Activated CD4-positive, alpha-beta T cell treated with anti-CD3 and anti-CD28 coated beads, Interleukin-2, amount 10 ng/mL, durations not matched to agents 7 days and 5 days (primary cell): ENCODE measurements at places on chromosomes 4 and X.

- no peak for DNase-seq
Measured at GRCh38 chr4:81366779-81367178, 104.9 kb downstream of the RASGEF1B start.

GRCh38 chr4:188903986-188904385 is 764.7 kb downstream of the TRIML1 start:
- DNase-seq, result no peak

DNA sequence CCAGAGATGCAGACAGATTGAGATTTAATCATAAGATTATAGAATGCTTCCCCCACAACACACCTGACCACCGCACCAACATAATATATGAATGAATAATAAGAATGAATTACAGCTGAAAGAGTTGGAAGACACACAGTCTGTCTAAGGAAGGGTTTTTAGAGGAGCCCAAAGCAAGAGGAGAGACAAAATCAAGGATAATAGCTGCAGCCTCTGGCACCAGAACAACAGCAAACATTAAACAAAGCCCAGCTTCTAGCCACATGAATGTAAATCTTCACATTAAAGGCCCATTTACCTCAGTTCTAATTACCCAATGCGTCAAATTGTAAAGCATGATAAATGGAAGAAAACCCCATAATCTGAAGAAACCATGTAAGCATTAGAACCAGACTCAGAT is 133.9 kb downstream of the SPCS3 start:
- no peak for DNase-seq

- no peak for DNase-seq
Measured at GRCh38 chrX:103524747-103525146, 5.5 kb upstream of the RAB40A start.

- no peak for DNase-seq
Measured at GRCh38 chrX:30212172-30212571, 3.2 kb upstream of the MAGEB2 start.

GRCh38 chr4:168666531-168666930 is 169.7 kb downstream of the PALLD start:
- no peak for DNase-seq

- no peak for DNase-seq
Measured at GRCh38 chr4:150569384-150569987, 12.5 kb upstream of the MAB21L2 start.

DNA sequence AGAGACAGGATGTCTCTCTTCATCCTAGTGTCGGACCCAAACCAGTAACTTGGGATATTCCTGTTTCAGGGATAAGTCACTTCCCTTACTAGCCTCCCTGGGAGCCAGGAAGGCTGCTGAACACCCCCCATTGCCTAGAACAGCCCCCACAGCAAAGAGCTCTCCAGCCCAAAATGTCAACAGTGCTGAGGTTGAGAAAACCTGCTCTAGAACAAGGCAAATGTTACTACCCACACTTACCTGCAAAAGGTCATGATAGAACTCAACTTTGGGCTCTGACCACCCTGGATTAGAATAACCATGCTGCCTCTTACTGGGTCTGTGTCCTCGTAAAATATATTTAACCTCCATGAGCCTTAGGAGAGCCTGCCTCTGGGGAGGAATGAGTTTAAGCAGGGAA is 20.3 kb downstream of the BEX3 start:
- no peak for DNase-seq

GRCh38 chr4:57100979-57101651 is 9.1 kb downstream of the IGFBP7 start:
- DNase-seq, result no peak

DNA sequence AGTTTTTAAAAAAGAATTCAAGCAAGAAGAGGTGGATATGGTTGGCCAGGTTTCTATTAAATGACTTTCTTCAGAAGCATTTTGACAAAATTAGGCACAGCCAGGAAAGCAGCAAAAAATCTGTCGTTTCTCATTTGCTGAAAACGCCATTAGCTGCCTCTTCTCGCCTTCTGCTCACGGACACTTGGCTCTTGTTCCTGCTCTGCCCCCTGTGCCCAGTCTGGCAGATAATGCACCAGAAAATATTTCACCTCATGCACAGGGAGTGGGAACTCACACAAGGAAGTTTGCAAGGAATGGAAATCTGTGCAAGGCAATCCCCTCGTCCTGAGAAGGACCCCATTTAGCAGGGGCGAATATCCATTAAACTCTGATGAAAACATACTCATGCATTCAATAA is 260.0 kb downstream of the PACRGL start:
- DNase-seq, result no peak

GRCh38 chrX:73930300-73930699 is 367.3 kb downstream of the CHIC1 start:
- DNase-seq, result no peak

GRCh38 chr4:139030614-139031235 is 15.1 kb downstream of the NOCT start:
- peak; percentile 87 for DNase-seq

GRCh38 chr4:138226351-138226750 is 15.8 kb downstream of the SLC7A11 start:
- no peak for DNase-seq

- no peak for DNase-seq
Measured at GRCh38 chrX:43940816-43941474, 32.2 kb downstream of the NDP start.

- DNase-seq, result no peak
Measured at GRCh38 chr4:82698412-82698811, 100.2 kb downstream of the SCD5 start.

GRCh38 chr4:66565801-66566200 is 895.5 kb upstream of the EPHA5 start:
- DNase-seq, result no peak
